ENCODE measurements at places on chromosomes 12 and 14.

DNA sequence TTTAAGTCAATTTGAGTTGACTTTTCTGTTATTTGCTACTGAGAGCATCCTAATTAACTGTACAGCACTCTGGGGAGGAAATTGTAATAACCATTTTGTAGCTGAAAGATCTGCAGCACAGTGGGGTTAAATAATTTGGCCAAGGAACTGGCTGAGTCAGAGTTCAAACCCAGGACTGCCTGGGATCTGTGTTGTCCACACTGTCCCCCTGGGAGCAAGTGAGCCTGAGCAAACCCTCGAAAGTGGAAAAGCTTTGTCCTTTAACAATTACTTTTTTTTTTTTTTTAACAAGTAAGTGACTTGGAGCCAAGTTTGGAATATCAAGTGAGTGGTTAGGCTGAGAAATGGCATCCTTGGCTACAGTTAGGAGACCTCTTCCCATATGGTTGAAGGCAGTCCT, 247.2 kb upstream of the CCDC196 start:
- DNase-seq = no peak

DNA sequence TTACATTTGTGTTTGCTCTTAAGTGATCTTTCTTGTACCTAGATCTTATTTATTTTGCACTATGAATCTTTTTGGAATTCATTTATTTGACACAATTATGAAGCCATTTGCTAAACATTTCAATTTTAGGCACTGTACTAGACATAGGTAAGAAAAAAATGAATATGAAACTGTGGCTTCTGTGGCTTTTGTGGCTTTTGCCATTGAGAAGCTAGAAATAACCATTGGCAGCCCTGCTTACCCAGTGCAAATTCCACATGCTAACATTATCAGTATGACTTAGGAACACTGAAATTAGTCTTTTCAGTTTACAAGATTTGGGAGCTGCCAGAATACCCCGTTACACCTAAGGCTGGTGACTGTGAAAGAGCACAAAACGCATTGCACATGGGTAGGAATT, 60.1 kb downstream of the FSCB start:
- no peak for DNase-seq

DNA sequence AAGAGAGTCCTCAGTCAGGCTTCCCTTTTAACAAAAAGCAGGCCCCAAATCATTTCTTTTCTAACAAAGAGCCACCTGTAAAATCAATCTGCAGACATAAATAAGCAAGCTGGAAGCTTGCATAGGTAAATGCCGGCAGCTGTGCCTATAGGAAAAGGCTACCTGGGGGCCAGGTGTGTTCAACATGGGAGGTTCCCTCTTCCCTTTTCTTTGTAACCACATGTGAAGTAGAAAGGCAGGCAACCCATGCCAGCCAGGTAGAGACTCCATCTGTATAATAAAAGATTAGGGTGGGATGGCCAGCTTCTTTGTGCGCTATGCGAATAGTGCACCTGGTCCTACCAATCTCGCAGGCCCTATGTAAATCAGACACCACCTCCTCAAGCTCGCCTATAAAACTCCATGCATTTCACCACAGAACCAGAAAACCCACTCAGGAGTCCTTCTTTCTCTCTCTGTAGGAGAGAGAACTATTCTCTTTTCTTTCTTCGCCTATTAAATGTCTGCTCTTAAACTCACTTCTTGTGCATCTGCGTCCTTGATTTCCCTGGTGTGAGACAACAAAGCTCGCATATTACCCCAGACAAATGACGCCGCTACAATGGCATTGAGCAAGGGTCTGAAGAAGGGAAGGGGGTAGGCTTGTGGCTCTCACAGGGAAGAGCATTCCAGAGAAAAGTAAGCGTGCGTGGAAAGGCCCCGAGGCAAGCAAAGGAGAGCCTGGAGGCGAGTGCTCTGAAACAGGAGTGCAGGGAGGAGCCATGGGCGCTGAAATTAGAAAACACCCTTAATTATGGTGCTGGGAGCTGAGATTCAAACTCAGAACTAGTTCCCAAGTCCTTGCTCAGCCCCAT, 67.2 kb downstream of the TTC9 start:
- DNase-seq = no peak

DNA sequence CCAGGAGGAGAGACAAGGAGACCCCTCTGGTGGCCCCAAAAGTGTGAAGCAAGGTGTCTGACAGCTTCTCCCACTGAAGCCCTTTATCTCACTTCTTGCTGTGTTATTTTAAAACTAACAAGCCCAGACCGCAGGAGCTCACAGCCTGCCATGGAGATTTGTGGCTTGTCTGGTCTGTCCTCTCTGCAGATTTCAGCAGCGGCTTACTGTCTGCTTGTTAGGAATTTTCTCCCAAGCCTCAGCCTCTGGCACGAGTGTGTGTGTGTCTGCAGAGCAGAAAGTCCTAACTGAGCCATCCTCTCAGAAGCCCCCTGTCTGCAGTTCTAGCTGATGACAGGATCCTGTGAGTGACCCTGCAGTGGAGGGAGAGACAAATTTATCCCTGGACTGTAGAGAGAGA, 87.9 kb upstream of the HSPB8 start:
- DNase-seq = no peak

DNA sequence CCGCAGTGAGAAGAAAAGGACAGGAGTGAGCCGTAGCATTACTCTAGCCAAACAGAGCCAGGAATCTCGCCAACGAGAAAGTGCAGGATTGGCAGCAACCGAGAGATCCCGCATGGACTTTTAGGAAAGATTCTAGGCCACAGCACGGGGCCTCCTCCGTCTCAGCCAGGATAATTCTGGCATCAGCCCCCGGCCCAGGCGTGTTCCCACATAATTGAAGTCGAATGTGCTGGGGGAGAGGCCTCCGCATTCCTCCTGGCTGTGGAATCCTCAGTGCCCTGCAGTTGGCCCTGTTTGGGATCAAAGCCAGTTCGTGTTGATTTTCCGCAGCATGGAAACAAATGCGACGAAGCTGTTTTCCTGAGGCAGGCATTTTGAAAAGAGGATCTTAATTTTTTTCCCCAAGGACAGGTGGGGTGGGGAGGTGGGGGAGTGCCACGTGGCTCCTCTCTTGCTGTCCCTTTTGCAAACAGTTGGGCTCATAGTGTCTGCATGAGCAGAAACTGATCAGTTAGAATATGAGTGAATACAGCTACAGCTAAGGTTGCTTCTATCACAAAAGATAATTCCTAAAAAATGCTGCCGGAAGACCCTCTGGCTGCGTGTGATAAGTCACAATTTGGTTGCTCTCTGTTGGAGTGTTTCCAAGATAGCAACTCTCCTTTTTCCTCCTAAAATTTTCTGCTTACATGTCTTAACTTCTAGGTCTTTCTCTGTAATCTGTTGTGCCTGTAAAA, 37.3 kb upstream of the ATXN2 start:
- DNase-seq = peak; percentile 73

GRCh38 chr14:72894623-72895378, 900 bp upstream of the DPF3 start:
- no peak for DNase-seq

DNA sequence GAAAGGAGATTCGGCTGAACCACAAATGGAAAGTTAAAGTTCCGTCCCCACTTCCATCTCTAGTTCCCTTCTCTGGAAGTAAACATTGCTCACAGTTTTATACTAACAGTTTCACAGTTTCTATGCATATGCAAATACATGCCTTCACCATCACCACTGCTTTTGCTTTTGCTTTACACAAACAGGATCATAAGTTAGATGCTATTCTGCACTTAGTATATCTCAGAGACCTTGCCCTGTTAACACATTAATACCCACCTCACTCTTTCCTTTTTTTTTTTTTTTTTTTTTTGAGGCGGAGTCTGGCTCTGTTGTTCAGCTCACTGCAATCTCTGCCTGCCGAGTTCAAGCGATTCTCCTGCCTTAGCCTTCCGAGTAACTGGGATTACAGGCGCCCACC, 890 bp downstream of the TEP1 start:
- DNase-seq = no peak

DNA sequence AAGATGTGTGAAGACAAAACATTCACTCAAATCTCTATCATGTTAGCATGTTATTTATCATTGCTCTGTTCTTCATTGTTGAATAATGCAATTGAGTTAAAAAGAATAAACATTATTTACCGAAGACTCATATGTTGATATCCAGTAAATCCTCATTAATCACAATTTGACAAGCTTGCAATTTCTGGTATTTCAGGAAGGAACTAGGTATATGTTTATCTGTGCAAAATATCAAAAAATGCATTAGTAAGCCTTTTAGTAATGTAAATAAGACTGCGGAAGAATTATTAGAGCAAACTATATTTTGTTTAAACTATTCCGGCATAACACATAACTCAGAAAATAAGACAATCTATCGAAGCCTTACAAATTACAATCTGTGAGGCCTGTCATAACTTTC, 222.7 kb upstream of the NOVA1 start:
- no peak for DNase-seq

DNA sequence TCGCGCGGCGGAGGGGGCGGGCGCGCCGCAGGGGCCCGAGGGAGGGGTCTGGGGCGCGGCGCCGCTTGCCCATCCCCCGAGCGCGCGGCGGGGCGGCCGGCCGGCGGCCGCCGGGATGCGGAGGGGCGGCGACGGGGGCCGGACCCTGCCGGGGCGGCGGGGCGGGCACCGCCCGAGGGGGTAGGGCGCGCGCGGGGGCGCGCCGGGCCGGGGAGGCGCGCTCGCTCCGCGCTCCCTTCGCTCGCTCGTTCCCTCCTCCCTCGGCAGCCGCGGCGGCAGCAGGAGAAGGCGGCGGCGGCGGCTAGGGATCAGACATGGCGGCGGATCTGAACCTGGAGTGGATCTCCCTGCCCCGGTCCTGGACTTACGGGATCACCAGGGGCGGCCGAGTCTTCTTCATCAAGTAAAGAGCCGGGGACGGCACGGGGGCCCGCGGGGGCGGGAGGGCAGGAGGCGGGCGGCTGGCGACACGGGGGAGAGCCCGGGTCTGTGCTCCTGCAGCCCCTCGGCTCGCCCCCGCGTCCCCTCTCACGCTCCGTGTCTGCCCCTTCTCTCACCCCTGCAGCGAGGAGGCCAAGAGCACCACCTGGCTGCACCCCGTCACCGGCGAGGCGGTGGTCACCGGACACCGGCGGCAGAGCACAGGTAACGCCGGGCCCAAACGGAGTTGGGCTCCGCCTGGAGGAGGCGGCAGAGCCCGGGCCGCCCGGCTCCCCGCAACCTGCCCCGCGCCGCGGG, at the start of gene PLEKHA5:
TSS of gene PLEKHA5 (plus strand) at position 248 of the 738 bp plus-strand sequence. CDS start at position 315, 67 bp downstream.
- peak; percentile 36 for DNase-seq

GRCh38 chr12:65699251-65699650, 125.0 kb upstream of the HMGA2 start:
- no peak for DNase-seq

DNA sequence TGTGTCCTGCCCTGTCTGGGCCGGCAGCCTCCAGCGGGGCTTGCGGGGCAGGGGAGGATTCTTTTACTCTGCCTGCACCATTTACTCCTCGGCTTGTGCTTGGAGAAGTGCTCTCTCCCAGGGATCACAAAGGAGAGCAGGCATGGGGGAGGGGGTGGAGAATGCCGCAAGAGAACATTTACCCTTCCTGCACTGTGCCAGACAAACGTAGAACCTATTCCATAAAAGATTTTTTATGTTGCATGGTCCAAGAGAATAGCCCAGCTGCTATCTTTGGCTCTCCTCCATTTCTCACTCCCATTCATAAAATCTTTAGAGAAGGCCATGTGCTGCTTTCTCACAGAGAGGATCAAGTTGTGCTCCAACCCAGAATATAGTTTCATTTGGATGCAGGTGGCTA, 159.4 kb downstream of the SPTSSA start:
- no peak for DNase-seq

GRCh38 chr12:115008929-115009328, 325.0 kb upstream of the TBX3 start:
- DNase-seq = no peak

- peak; percentile 83 for DNase-seq
Observed at GRCh38 chr14:74275241-74275841, 27.4 kb downstream of the ABCD4 start.

GRCh38 chr14:22518073-22518472, 71.0 kb downstream of the DAD1 start:
- no peak for DNase-seq

DNA sequence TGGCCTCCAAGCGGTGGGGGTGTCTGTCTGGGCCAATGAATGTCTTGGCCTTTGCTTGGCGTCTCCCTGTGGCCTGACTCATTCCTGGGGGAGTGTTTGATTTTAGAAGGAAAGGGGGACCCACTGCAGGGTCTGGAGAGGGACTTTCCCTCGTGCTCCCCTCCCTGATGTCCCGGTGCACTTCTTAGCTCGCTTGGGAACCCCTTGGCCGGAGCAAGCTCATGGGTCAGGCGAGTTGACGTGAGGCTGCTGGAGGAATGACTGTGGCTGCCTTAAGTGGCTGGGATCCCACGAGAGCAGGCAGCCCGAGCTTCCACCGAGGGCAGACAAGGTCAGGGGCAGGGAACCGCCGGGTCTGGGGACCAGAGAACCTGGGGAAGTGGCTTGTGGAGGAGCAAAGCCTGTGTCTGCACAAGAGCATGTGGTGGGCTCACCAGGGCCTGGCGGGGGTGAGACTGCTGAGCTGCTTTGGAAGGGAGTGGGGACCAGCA, 218.4 kb upstream of the C14orf180 start:
- no peak for DNase-seq

- no peak for DNase-seq
Observed at GRCh38 chr12:67697967-67698366, 49.4 kb downstream of the DYRK2 start.

- no peak for DNase-seq
Observed at GRCh38 chr14:31834616-31835015, 242.5 kb upstream of the ARHGAP5 start.

GRCh38 chr12:22255097-22255496, 79.4 kb downstream of the ST8SIA1 start:
- no peak for DNase-seq

DNA sequence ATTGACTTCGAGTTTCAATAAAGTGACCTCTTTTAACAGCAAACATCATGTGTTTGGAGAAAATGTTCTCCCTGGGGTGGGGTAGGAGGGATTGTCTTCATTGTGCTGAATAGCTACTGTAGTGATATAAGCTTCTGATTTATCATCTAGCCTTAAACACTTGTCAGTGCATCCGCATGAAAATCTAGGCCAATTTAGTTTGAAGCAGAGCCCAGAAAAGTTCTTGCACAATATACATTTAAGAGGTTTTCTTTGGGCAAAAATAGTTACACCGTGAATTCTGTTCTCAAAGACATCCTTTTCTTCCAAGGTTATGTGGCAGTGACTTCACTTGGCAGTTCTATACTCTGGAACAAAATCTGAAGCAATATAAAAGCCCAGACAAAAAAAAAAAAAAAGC, 136.0 kb upstream of the IFNG-AS1 start:
- peak; percentile 38 for DNase-seq

- DNase-seq = peak; percentile 82
Observed at GRCh38 chr12:65602610-65603295, 221.5 kb upstream of the HMGA2 start.
